Activated naive CD4-positive, alpha-beta T cell treated with anti-CD3 and anti-CD28 coated beads for 36 hours (primary cell): ENCODE measurements at places on chromosomes 2 and 18.

GRCh38 chr18:840023-840408 lies 28.0 kb upstream of the YES1 start:
- no peak for DNase-seq

DNA sequence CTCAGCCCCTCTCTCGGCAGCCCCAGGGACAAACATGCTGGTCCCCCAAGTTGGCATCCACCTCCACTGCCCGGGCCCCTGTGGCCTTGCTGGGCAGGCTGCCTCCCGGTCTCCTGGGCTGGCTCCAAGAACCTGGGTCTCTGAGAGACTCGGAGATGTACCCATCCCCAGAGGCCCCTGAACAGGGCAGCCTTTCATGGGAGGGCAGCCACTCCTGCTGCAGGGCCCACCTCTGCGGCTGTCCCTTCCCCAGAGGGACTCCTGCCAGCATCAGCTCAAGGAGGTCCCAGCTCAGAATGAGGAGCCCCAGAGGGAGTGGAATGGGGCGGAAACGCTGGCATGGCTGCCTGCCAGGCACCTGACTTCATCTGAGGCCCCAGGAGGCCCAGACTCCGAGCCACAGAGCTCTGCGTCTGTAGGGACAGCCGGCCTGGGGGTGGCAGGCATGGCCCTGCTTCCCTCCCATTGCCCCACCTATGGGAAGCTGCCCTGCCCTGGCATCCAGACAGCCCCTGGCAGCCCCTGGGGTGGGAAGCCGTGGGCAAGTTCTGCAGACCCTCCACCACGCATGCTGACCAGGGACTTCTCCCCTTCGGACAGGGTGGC lies 857 bp upstream of the CROCC2 start:
- no peak for DNase-seq

DNA sequence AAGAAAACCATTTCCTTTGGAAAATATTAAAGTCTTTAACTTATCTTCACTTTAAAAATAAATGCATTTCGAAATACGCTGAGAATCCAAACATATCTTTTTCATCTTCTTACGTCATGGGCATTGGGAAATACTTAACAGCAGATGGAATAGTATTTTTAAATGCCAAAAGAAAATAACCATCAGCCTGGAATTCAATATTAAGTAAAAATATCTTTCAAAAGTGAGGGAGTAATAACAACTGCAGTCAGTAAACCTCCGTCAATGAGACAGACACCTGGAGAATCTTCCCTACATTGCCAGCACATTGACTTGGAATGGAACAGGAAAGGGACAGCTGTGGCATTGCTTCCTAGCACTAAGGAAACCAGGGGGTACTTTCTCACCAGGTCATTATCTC lies 290.4 kb upstream of the TNP1 start:
- DNase-seq, result no peak

- no peak for DNase-seq
These were observed 81.2 kb downstream of the GPD2 start for GRCh38 chr2:156517419-156517818.

DNA sequence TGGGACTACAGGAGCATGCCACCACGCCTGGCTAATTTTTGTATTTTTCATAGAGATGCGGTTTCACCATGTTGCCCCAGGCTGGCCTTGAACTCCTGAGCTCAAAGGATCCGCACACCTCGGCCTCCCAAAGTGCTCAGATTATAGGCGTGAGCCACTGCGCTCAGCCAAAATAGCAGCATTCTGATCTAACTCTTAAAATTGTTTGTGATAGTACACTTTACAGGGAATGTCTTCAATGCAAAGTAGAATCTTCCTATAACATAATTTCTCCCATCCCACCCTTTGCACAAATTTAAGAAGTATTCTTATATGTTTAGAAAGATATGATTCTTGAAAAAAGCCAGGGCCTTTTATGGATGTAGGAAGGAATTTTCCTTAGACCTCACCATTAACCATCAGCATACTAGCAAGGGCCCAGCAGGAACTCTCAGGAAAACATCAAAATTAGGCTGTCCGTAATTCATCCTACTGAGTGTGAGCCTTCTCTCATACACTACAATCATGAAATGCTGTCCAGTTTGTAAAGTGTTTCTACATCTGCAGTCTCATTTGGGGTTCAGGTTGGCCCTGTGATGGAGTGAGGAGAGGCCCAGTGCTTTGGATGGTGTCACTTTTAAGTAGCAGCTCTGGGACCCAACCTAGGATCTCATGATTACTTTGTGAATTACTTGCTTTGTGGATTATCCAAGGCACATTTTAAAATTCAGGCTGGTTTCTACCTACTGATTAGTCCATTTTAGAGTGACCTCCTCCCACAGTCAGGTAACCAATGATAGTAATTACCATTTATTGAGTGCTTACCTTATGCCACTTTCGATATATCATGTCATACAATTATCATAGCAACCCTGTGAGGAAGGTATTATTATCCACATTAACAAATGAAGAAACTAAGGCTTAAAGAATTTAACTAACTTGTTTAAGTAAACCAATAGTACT lies 37.5 kb upstream of the DLX1 start:
- no peak for DNase-seq

DNA sequence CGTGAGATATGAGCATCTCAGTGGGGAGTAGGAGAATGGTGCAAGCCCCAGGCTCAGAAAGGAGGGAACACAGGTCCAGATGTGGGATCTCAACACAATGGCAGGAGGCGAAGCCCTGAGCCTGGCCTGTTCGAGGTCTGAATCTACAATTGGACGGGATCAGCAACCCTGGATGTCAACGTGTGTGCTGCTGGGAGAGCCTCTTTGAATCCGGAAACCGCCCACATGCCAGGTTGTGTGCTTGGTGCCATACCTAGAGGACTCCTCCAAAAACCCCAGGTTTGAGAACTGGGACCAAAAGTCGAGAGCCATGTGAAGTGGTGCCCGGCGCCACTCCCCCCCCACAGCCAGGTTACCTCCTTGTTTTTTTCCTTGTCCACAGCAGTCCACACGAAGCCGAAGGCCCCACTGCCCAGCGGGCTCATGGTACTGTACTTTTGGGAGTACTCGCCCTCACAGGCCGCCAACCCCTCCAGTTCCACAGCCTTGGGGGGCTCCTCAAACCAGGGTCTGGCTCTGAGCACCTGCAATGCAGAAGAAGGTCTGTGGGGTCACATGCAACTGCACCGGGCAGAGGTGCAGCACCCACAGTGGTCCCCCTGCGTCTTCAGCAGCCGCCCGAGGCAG lies 20.4 kb upstream of the MTERF4 start:
- DNase-seq, result no peak

- DNase-seq, result no peak
These were observed 46.6 kb downstream of the USP40 start for GRCh38 chr2:233519787-233520611.

DNA sequence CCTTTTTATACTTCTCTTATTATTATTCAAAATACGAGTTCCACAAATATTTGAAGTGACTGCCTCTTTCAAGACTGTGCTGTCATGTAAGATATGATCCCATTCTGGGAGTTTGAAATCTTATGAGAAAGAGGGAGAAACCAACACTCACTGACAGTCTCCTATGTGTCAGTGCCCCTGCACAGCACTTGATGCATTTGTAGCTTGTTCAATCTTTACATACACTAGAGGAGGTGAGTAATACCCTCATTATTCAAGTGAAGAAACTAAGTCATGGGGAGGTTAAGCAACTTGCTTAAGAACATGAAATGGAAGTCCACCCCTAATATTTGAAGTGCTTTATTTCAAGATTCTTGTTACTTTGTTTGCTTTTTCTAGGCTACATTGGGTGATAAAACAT lies 459.5 kb upstream of the FANCL start:
- DNase-seq, result no peak

DNA sequence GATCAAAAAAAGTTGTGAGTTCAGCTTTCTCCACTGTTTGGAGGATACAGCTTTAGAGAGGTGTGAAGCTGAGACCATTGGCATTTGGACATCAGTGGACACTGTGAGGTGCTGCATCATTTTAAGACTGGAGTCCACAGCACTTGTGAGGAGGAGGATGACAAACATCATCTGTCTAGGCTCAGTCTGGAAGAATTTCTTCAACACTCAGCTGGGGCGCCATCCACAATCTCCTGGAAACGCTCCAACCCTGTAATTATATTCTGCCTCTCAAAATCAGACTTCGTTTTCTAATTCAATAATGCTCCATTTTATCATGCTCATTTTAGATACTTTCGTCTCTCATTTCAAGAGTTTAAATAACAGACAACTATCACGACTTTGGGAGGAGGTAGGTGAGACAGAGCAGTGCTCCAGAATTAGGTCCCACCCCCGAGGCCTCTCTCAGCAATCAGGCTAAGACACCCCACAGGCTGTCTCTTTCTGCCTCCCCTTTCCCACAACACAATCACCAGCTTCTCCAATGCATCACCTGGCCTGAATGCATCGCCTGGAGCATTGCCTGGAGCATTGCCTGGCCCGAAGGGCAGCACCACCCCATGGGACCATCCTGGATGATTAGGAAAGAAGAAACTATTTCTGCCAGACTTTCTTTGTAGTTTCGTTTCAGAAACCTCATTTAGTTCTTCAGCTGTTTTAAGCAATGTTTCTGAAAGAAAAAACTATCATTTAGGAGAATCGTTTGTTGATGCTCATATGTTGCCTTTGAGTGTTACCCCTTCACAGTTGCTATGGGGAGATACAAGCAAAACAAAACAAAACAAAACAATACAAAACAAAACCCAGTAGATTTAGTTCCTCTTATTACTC lies 37.0 kb upstream of the DPP10 start:
- no peak for DNase-seq

DNA sequence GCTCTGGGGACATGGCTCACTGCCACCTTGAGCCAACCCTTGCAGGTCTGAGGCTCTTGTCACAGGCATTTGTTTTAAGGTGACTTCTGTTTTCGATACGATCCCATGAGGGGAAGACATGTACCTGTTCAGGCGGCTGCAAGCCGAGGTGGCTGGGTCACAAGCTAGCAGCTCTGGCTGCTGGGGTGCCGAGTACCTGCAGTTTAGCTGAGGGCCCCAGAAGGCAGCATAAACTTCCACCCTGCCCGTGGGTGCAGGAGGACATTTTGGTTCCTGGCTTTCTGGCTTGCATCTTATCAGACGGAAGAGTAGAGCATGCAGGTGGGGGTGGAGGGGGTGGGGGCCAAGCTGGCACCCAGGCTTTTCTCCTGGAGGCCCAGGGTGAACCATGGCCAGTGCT lies 28.4 kb downstream of the COA5 start:
- no peak for DNase-seq

DNA sequence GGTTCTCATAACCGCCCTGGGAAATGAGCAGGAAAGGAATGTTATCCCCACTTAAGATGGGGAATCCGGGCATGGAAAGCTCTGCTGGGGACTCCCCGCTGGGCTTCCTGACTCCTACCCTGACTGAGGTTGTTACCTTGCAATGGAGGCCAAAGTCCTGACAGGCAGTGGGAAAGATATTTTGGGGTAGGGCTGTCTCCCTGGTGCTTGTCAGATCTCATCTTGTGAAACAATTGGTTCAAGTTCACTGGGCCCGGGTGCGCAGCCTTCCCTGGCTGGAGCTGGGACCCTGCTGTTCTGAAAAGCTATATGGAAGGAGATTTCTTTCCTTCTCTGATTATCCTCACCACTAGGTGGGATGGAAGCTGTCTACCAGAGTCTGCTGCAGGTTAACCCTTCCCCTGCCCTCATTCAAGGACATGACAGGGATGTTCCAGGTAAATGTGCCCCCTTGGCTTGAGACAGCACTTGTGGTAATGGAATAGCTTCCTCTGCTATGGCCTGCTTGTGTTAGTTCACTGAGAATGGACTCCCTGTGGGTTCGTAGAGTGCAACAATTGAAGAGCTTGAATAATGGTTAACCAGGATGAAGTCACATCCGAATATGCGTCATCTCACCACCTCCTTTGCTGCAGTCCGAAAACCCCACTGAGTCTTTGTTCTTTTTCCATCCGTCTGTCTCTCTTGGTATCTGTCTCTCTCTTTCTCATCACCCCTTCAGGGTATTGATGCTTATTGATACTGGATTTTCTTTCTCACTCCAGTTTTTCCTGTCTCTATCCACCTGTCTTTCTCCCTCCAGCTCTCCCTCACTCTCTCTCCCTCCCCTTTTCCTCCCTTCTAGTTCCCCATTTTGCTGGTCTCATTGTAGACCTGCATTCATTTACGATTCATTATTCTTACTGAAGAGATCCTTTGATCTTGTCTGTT lies 67.8 kb upstream of the EPAS1 start:
- peak; percentile 29 for DNase-seq

GRCh38 chr2:219560037-219560892 lies 11.1 kb downstream of the OBSL1 start:
- no peak for DNase-seq

DNA sequence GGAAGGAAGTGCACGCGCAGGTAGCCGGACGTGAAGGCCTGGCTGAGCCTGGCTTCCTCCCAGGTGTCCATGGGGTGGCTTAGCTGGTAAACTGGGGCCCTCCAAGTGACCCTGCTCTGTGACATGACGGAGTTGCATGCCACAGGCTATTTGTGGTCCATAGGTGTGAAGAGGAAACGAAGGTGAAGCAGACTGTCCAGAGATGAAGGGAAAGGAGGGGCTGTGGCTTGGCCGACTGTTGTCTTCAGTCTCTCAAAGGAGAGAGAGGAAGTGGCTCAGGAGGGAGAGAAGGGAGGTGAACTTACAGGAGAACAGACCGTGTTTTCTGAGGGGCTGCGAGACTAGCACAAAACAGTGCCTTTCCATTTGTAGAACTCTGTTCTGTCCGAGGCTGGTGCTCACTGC lies 19.3 kb downstream of the INPP5D start:
- DNase-seq, result peak; percentile 48

DNA sequence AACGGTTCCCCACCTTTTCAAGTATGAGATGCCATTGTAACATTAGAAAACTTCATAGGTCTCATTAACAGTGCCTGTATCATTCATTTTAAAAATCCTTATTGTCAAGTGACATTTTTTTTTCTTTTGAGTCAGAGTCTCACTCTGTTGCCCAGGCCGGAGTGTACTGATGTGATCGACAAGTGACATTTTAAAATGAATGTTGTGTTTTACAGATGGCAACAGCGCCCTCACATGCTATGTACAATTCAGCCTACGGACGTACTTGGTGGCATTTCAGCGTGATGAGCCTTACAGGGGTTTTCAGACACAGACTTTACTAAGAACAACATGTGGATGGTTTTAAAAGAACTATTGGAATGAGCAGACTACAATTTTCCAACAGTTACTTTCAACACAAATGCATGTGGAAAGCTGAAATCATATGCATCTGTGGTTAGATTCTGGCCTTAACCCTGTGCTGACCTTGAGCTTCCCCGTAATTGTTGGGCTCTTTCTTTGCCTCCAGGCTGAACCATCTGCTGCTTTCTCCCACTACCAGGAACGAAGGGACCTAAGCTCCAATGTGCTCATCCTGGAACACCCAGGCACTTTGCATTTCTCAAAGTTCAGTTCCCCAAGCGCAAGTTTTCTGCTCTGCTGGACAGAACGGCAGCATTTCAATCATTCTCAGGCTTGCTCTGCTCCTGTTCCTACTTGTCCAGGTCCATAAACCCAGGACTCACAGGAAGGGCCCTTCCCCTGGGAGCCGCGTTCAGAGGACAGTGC lies 119.9 kb upstream of the NDUFV2 start:
- DNase-seq, result peak; percentile 55

DNA sequence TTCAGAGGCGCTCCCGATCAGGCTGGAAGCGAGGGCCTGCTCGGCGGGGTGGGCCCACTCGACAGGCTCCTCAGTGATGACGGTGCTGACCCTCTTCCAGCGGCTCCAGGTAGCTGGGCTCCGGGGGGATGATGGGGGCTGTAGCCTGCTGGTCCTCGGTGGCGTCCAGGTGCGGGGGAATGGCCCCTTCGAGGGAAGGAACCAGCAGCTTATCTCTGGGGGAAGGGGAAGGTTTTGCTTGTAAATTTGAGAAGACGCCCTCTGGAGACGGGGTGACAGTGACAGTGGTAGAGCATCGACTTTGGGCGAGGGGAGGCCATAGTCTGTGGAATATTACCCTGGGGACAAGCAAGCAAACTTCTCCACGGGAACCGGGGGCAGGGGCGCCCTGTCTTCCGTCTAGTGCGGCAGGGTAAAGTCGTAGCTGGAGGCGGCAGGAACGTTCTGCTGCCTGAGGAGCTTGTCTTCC lies 891.9 kb upstream of the LRRTM1 start:
- no peak for DNase-seq
